ENCODE measurements at places on chromosomes 7 and 10. TPM values are rescaled to one million over a fixed set of nuclear protein-coding genes. Genes with fewer than 3 reads are reported as not detected.
A peak's percentile ranks its signal among the peaks of the same experiment; 100 is the strongest.

Gene FGFBP3
- polyA plus RNA-seq: 3.2 TPM

DNA sequence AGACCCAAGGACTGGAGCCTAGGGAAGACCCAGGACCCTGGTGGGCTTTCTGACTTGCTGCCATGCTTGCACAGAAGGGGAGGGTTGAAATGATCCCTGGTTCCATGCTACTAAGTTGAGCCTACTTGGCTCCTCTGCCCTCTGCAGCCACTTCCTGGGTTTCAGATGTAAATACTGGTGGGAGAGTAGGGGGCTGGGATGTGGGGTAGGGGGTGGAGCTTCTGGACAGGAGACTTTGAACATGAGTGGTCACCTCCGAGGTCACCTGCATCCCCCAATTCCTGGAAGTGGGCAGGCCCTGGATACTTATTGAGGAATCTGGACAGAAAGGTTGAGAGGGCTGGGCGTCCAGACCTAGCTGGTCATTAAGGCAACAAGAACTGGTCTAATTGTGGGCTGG, 2.9 kb upstream of the ZMIZ1 start:
- no peak for DNase-seq

Gene MGMT
- 20.5 TPM for polyA plus RNA-seq

GRCh38 chr10:69483963-69484362, 32.7 kb downstream of the TSPAN15 start:
- DNase-seq: no peak

Gene TYW1B
- polyA plus RNA-seq: 8.0 TPM

DNA sequence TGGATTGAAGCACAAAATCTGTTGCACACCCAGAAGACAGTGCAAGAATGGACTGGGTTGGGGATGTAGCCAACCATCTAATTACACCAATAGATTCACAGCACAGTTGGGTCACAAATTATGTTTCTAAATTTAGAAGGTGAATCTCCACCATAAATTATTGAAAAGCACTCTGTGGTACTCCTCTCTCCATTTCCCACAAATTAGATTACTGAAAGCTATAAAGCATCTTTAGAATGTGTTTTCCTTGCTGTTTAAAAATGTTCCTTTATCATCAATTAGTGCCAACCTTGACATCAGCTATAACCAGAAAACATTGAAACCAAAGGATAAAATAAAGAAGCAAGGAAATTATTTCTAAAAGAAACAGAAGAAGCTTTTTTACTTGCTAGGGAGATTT, 39.9 kb upstream of the HDAC9 start:
- no peak for DNase-seq

Gene CAMK2B
- polyA plus RNA-seq: 2.1 TPM

GRCh38 chr7:74179935-74180604, 5.9 kb downstream of the EIF4H start:
- no peak for DNase-seq

Gene CPA2
- 0.49 TPM for polyA plus RNA-seq

- no peak for DNase-seq
Measured at GRCh38 chr7:134024739-134025138, 102.4 kb upstream of the LRGUK start.

Gene SFTPA1
- polyA plus RNA-seq: not detected

- DNase-seq: no peak
Measured at GRCh38 chr10:58930500-58930899, 245.9 kb upstream of the PHYHIPL start.

GRCh38 chr7:149023662-149024061, 4.6 kb downstream of the PDIA4 start:
- no peak for DNase-seq

DNA sequence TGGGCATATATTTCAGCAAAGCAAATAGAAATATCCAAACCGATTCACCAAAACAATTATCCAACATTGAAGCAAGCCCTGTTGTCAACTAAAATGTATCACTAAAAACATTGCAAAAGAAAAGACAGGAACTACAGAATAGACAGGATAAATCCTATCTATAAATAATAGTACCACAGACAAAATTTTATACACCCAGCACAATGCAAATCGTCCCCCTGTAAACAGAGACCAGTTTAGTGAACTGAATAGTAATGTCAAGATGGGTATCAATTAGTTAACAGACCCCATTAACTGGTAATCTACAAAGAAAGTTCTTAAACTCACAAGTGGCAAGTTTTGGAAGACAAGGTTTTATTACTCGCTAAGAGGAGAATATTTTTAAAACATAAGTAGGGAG, 4.0 kb downstream of the ZC3HAV1 start:
- DNase-seq: no peak

Gene DRGX
- polyA plus RNA-seq: 0.07 TPM

DNA sequence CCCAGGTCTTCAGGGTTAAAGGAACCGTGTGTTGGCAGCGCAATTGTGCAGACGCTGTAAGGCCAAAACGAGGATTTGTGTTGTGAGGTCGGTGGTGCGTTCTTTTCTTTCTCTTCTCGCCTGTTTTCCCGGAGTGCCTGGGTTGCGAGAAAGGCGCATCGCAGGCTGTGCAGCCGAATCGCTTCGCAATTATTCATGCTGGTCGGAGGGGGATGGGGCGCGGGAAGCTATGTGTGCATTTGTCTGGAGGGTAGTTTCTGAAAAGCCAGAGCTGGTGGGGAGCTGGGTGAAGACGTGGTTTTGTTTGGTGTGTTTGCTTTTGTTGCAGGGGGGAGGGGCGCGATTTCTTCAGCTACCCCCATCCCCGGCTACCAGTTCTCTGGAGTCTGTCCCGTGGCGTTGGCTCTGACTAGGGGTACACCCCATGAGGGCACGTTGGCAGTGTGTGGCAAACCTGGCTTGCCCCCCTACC, 2.1 kb downstream of the MXI1 start:
- no peak for DNase-seq

GRCh38 chr7:45082031-45082830, 6.5 kb downstream of the NACAD start:
- DNase-seq: no peak

GRCh38 chr7:127667759-127668530, 16.0 kb downstream of the SND1 start:
- no peak for DNase-seq

Gene OR9A2
- not detected for polyA plus RNA-seq

GRCh38 chr7:139407555-139407954, 47.9 kb downstream of the LUC7L2 start:
- DNase-seq: no peak

GRCh38 chr10:124226271-124227054, 133.1 kb upstream of the CHST15 start:
- DNase-seq: no peak

Gene FAM13C
- polyA plus RNA-seq: 10.8 TPM

DNA sequence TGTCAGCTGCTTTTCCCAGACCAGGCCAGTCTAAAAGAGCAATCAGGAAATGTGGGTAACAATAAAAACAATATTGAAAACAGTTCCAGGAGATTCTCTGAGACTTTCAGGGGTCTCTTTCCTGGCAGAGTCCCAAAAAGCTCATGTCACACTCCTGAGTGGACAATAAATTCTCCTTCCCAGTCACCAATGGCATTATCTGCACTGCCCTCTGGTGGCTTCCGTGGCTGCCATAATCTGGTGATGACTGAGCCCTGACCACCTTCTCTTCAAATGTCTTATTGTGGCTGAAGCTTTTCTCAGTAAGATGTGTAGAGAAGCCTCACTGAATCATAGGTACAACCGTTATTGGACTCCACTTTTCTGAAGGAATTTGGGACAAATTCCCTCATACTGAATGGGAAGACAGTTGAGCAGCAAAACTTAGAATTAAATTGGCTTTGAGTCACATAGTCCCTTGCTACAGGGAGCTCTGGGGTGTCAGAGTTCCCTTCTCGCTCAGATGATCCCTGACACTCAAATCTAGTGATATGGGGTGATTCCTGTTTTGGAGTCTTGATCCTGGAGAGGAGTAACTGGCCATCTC, 24.4 kb upstream of the ASAH2 start:
- DNase-seq: peak; percentile 2

Gene ITPRID1
- polyA plus RNA-seq: not detected

Gene ADRB1
- polyA plus RNA-seq: 0.09 TPM

DNA sequence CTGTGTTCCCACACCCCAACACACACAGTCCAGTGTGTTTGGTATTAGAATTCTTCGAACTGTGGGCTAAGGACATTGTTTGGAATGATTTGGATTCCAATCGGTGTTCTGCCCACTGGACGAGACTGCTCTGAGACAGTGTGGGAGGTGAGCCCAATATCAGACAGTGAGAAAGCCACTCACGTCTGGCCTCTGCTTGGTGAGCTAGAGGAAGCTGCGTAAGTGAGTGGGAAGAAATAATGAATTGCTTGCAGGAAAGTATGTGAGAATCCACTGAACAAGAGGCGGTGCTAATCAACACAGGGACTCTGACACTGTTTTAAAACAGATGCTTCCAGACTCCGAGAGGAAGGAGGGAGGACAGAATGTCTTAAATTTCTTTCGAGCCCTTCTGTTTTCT, 675.0 kb upstream of the ANKRD30A start:
- no peak for DNase-seq

DNA sequence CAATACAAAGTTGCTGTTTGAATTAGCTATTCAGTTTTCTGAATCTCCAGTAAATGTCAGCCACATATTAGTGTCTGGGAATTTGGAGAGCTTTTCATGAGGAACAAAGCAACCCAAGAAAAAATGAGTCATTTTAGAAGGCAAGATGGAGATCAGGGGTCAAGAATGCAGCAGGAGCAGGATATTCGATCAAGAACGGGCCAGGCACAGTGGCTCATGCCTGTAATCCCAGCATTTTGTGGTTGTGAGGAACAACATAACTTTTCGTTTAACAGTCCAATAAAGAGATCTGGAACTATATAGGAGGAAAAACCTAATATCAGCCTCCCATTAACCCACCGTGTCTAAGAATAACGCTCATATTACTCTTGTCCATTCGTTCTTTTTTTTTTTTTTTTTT, 600.5 kb downstream of the MAGI2 start:
- no peak for DNase-seq
